Uterine smooth muscle cell (primary cell): ENCODE measurements at places on chromosomes 1 and 21. TPM values are rescaled to one million over a fixed set of nuclear protein-coding genes. Genes with fewer than 3 reads are reported as not detected.

The GRHL3 gene
- total RNA-seq: not detected in 2 replicates

The FCRLB gene
- total RNA-seq: 9.0 and 16.6 TPM in 2 replicates

The DCST2 gene
- total RNA-seq: 0.11 TPM in 1 of 2 replicates, not detected in the other

The LCE5A gene
- total RNA-seq: not detected in 2 replicates

The DAB1 gene
- under 0.01 and 0.12 TPM in 2 replicates for total RNA-seq

The PCBP3 gene
- total RNA-seq: 2.8 and 4.2 TPM in 2 replicates

The TAF12 gene
- total RNA-seq: 46.8 and 47.1 TPM in 2 replicates

The CYP2J2 gene
- 0.12 and 0.33 TPM in 2 replicates for total RNA-seq

The SLAMF9 gene
- not detected in 2 replicates for total RNA-seq

The C1orf226 gene
- 0.33 and 0.50 TPM in 2 replicates for total RNA-seq

The CCDC27 gene
- not detected in 2 replicates for total RNA-seq

The CCDC30 gene
- total RNA-seq: 0.55 and 3.4 TPM in 2 replicates

The USF1 gene
- total RNA-seq: 66.7 and 87.2 TPM in 2 replicates

The MEX3A gene
- 0.89 and 1.7 TPM in 2 replicates for total RNA-seq

The BNIPL gene
- 0.11 and 1.00 TPM in 2 replicates for total RNA-seq
